ENCODE measurements at places on chromosomes 5 and 9.

- DNase-seq: no peak
These were observed 43.6 kb upstream of the SARDH start for GRCh38 chr9:133781828-133782135.

GRCh38 chr5:71456362-71456743 is 902 bp downstream of the BDP1 start:
- DNase-seq: no peak

DNA sequence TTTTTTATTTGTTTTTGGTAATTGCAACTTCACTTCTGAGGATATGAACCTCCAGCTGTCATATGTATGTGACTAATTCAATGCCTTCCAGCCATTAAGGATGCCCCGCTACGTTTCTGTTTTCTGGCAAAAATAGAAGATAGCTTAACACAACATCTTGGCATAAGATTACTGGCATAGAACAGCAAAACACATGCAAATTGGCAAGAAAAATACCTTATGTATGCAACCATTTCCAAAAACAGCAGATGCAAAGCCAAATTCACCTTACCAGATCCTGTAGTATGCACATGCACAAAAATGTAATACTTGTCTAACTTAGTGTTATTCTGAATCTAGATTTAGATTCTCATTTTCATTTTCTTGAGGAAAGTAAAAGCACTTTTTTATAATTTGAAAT is 461.1 kb upstream of the CYLC2 start:
- DNase-seq: no peak

GRCh38 chr5:33631139-33631538 is 190.4 kb downstream of the TARS1 start:
- no peak for DNase-seq

- DNase-seq: peak; percentile 89
These were observed 7.1 kb upstream of the KLF9 start for GRCh38 chr9:70421272-70422180.

DNA sequence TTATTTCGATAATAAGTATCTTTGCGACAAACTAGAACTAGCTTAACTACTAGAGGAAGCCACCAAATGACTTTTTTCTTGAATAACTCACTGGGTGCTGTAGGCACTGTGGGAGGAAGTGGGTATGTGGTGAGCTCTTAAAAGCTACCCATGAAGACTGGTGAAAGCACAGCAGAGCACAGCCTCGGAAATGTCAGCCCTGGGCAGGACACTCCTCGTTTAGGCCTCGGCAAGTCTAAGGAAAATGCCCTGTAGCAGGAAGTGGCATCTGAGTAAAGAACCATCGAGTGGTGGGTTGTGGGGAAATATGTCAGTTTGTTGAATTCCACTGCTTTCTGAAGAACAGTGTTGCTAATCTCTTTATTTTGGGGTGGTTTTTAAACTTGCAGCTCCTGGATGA is 44.0 kb upstream of the NCS1 start:
- peak; percentile 26 for DNase-seq

DNA sequence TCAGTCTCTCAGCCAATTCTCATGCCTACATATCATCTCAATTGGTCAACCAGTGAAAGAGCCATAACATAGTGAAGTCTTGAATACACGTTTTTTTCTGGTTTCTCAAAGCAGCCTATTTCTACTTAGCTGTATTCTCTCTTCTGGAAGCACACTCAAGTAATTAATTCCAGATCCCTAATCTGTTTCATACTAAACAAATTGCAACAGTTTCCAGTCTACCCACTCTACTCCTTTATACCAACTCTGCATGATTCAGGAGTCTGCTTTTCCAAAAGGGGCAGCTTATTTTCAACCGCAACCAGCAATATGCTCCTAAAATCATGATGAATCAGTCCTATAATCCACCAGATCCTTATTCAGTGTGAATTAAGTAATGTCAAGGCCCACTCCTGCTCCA is 211.7 kb downstream of the TLE1 start:
- peak; percentile 88 for DNase-seq

- DNase-seq: no peak
These were observed 7.7 kb downstream of the NR3C1 start for GRCh38 chr5:143395638-143396352.

GRCh38 chr5:134735243-134735642 is 3.1 kb upstream of the CAMLG start:
- no peak for DNase-seq

DNA sequence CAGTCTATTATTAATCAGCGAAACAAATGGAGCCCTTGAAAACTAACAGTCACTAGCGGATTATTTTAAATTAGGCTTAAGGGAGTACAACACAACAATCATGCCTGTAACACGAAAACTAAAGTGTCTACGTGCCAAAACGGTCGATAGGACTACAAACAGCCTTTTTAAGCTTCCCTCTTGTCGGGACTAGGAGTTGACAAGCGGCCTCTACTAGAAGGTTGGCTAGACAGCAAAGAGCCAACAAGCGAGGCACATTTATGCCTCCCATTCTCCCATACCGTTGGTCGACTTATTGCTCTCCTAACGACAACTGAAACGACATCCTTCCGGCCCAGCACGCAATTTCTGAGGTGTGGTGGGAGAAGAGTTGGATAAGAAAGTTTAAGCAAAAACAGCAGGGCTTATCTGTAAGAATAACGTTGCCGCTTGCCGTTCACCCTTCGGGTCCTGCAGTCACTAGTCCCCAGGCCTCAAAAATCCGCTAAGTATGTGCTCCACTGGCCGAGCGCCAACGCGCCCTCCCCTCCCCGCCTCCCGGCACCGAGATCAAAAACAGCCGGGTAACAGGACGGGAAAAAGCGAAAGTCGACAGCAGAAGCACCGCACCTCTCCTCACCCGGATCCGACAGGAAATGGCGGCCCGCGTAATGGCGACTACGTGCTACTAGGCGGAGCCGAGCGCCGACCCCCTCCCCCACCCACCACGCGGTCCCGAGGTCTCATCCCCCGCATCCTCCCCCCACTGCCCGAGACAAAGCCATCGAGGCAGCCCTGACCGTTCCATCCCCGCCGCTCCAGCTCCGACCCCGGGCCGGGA is 813 bp downstream of the HNRNPK start:
- peak; percentile 77 for DNase-seq

GRCh38 chr5:147317978-147318684 is 83.3 kb downstream of the STK32A start:
- no peak for DNase-seq

DNA sequence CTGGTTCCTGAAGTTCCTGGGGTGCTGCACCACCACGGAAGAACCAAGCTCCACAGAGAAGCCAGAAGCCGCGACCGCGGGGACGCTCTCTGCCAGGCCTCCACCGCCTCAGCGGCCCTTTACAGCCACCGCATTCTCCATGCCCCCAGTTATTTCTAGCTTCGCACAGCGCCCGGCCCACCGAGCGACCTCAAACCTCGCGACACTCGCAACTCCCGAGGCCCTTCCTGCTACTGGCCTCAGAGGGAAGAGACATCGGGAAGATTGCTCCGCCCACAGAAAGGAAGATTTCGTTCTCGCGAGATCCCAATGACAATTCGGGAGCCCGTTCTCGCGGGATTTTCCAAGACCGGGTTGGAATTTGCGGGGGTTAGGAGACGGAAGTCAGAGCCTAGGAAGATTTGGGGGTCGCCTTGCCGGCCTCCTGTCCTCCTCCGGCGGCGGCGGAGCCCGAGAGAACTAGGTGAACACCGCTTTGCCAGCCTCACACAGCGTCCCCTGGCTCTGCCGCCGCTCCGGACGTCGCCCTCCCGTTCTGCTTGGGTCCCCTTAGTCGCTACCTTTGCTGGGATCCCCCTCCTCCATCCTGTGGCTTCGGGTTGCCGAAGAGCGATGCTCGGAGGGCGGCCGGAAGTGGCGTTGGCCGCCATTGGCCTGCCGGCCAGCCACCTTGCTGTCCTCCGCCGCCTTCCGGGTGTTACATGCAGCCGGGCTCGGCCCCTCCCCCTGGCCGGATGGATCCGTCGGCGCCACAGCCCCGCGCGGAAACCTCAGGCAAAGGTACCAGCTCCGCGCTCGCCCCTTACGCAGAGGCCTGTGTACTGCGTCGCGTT is at the start of gene ERCC6L2:
TSS of gene ERCC6L2 (plus strand) at position 387 of the 833 bp plus-strand sequence. CDS start at position 735, 348 bp downstream.
- peak; percentile 99 for DNase-seq

DNA sequence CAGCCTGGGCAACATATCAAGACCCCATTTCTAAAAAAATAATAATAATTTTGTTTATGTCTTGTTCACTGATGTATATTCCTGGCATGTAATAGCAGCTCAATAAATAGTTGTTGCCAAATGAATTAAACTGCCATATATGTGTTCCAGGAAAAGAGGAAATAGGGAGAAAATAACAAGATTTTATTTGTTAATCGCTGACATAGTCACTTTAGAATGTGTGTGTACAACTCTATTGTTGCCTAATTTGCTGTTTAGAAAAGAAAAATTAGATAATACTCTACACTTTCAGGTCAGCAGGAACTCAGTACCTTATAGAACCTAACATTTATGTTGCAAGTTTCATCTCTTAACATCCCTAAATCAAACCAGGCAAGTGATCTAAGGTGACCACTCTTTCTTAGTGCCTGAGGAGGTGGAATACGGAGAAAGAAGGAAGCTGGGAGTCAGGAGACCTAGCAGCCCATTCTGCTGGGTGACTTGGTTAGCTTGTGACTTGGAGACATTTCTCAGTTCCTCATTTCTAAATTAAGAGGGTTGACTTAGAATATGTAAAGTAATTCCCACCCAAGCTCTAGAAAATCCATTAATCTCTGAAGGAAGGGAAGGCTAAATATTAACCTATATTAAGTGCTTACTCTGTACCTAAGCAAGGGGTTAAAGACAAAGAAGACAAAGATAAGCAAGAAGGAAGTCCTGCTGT is 110.3 kb upstream of the IQGAP2 start:
- DNase-seq: no peak

GRCh38 chr5:140176031-140176387 is 1.0 kb downstream of the CYSTM1 start:
- no peak for DNase-seq

GRCh38 chr9:130578865-130579737 is at the start of gene FUBP3:
TSS of gene FUBP3 (plus strand) at chr9:130579577. CDS start at chr9:130579681, 104 bp downstream.
- DNase-seq: peak; percentile 90

DNA sequence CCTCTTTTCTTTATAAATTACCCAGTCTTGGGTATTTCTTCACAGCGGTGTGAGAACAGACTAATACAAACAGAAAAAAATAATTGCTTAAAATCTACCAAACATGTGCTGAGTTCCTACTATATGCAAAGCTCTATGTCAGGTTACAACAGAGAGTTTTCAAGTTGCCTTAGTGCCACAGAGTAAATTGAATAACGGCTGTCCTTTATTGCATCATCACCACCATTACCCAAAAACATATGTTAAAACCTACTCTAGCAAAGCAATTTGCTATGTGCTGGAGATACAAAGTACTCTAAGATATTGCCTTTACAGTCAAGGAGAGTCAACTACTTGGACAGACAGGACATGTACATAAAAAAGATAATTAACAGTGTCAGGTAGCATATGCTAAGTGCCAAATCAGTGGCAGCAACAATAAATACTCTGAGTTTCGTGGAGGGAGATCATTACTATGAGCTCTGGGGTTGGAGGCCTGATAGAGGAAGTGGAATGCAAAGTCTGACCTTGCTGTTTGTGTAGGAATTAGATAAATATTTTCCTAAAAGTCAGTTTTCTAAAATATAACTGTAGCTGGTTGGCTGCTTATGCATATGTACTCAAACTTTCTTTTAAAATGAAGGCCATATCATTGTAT is 1058.7 kb upstream of the WWC1 start:
- DNase-seq: peak; percentile 76

GRCh38 chr9:115157245-115157674 is 39.3 kb upstream of the TNC start:
- DNase-seq: peak; percentile 84

DNA sequence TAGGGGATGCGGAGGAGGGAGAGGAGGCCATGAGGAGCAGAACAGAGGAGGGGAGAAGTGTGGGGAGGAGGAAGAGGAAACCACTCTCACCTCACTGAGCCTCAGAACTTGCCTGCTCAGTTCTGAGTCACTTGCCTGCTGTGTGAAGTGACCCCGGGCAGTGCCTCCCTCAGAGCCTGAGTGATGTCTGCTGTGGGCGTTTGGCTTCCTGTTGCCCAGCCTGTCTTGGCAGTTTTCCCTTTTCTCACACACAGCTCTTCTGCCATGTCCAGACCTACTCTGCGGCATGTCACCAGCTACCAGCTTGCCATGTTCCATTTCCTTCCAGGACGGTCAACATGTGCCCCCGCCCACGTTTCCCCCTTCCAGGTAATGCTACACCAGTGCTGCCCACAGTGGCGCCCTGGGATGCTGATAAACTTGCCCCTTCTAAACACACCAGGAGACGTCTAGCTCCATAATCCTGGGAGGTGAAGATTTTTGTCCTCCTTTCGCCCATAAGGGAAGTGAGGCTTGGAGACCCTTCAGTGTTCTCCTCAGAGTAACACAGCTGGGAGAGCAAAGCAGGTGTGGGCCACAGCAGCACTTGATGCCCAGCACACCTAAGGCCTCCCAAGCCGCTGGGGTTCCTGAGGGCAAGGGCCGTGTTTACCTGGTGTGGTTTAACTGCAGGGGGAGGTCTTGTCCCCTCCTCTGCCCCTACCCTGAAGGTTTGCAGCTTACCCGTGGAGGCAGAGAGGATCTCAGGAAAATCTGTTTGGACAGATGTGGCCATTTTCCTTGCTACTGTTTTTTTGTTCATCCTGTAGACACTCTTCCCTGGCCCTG is 63.8 kb upstream of the RNF130 start:
- peak; percentile 51 for DNase-seq

- no peak for DNase-seq
These were observed 152.4 kb downstream of the ACTL7B start for GRCh38 chr9:108703429-108703828.

GRCh38 chr5:92800365-92800764 is 780.7 kb downstream of the NR2F1-AS1 start:
- peak; percentile 73 for DNase-seq

DNA sequence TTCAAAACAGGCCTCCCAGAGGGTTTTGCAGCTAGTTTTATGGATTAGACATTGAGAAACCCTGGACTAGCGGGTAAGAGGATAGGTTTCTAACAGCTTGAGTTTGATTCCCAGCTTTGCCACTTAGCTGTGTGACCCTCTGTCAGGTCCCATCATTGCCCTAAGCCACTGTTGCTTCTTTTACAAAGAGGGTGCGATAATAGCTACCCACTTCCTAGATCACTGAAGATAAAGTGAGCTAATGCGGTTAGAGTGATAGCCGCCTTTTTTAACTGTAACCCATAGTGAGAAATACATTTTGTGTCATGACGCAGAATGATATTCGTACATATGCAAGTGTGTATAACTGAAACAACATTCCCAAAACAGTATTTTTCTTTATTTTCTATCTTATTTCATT is 40.3 kb downstream of the CSF1R start:
- no peak for DNase-seq

DNA sequence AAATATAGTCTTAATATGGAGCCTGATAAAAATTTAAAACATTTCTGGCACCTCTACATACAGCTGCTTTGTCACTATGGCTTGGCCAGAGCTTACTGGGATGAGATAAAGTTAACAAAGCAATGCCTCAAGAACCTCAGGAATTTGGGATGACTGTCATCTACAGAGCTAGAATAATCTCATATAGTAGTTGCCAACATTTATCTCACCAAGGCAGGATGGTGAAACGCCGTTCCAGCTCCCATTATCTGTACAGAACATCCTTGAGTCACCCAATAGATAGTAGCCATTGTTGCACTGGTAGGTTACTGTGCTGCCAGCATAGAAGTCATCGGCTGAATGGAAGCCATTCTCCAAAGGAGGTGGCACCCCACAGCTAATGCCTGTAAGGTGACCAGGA is 94.6 kb upstream of the TXNDC8 start:
- peak; percentile 19 for DNase-seq

GRCh38 chr5:13566871-13567339 is 377.6 kb downstream of the DNAH5 start:
- peak; percentile 24 for DNase-seq

Measured in foreskin fibroblast (primary cell).